ENCODE measurements at places on chromosomes 1 and 21. TPM values are rescaled to one million over a fixed set of nuclear protein-coding genes. Genes with fewer than 3 reads are reported as not detected.

DNA sequence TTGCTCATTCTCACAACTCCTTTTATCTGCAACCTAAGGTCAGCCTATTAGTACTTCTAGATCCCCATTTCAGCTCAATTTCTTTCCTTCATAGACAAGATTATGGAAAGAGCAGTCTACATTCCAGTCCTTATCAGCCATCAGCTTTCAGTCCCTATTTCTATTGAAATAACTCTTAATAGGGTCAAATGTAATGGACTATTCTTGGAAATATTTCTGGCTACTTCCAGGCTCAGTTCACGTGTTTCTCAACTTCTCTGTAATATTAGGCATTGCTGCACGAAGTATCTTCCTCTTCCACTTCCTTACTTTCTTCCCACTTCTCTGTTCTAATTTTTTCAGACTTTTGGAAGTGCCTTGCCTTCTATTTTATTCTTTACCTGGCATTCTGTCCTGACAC is 232.9 kb upstream of the USP25 start:
- DNase-seq: no peak

DNA sequence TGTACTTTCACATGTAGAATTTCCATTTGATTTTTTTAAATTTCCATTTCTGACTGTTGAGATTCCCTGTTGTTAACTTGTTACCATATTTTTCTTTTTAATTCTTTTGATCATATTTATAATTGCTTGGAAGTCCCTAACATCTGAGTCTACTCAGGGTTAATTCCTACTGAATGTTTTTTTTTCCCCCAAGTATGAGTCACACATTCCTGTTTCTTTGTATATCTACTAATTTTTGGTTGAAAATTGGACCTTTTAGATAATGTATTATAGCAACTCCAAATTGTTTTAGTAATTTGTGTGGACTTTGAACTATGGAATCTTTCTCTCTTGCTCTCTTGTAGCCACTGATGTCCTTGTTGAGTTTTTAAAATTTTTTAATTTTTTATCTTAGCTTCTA is 54.6 kb downstream of the STXBP3 start:
- no peak for DNase-seq

GRCh38 chr1:46616277-46617107 is at the start of gene MOB3C:
Gene MOB3C (minus strand): TSS chr1:46616811. CDS start chr1:46613321, 3,490 bp downstream.
- DNase-seq: peak; percentile 82

DNA sequence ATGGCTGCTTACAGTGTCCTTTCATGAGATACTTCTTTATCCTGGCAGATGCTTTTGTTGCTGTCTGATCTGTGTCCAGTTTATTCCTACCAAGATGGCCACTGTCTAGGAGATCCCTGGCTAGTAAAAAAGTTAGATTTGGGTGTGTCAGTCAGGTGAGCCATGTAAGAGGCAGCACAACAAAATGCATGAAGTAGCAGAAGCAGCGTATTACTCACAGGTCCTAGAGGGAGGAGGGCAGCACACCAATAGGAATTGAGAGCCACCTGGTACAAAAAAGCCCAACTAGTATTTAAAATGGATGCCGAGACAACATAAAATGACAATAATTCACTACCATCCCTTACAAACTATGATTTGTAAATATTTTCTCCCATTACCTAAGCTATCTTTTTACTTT is 22.8 kb upstream of the ZNF697 start:
- no peak for DNase-seq

DNA sequence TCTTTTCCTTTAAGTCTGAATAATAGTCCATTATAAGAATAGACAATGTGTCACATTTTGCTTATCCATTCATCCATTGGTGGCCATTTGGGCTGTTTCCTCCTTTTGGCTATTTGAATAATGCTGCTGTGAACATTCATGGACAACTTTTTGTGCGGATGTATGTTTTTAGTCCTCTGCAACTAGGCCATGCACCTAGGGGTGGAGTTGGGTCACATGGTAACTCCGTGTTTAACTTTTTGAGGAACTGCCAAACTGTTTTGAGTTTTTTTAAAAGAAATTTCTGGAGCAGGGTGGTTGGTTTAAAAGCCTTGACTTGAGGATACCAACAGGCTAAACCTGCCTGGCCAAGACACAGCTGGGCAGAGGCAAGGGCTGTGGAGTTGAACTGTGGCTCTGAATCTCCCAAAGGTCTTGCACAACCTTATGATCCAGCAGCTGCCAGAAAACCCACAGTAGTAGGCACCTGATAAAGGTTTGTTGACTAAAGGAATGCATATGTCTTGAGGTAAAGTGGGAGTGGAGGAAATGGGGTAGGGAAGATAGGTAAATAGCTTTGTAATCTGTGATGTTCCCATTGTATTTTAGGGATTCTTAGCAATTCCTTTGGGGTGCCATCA is 5.6 kb upstream of the RPTN start:
- no peak for DNase-seq

DNA sequence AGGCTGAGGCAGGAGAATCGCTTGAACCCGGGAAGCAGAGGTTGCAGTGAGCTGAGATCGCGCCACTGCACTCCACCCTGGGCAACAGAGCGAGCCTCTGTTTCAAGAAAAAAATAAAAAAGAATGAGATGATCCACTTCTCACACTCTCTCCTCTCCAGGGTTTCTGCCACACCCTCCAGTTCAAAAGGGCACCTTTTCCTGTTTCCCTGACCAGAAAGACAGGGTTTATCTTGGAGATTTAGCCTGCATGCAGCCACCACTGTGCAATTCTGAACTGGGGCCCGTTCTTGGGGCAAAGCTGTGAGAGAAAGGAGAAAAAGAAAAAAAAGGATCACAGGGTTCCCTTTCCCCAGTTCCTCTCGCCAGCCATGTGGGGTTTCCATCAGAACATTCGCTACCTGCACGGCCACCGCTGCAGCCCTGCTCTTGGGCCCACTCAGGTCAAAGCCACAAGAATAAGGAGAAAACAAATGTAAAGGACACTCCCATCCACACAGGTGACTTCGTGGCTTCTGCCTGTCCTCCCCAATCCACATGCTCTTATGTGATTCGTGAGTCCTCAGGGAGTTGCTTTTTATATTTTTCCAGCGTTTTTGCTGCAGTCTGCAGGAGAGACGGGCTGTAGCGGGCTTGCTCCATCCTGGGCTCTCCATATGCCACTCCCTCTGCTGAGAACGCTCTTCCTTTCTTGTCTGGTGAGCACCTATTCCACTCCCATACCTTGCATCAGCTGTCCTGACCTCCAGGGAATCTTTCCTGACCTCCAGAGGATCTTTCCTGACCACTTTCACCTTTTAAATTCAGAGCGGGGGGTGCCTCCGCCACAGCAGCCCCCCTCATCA is 26.4 kb downstream of the GNG4 start:
- DNase-seq: no peak

- DNase-seq: no peak
Observed at GRCh38 chr21:39852021-39852721, 15.1 kb upstream of the PCP4 start.

- no peak for DNase-seq
Observed at GRCh38 chr1:188599313-188599712, 1770.6 kb downstream of the PLA2G4A start.

DNA sequence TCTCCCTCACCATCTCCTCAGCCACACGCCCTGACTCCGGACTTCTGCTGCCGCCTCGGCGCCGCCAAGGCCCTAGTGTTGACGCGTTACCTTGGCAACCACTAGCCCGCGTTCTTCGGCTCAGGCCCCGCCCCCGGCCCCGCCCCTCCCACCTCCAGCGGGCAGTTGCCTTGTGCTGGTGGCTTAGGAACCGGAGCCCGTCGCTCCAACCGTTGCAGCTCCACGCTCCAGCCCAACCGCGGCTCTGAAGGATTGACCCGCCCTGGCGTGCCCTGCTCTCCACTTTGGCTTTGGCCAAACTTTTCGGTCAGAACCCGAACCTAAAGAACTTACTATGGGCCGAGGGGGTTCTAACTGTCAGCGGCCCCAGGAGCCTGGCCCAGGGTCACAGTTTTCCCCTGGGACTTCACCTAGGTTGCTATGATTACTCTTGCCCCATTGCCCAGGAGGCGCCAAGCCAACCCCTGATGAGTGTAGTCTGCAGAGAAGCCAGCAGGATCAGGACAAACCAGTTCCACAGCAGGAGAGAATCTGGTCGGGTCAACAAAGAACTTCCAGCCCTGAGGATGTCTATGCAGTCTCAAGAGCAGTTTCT is at the start of gene CFAP45:
CFAP45 (minus strand) TSS at position 80 of the 595 bp plus-strand sequence; CDS start at position 13, 67 bp downstream.
- DNase-seq: peak; percentile 81

DNA sequence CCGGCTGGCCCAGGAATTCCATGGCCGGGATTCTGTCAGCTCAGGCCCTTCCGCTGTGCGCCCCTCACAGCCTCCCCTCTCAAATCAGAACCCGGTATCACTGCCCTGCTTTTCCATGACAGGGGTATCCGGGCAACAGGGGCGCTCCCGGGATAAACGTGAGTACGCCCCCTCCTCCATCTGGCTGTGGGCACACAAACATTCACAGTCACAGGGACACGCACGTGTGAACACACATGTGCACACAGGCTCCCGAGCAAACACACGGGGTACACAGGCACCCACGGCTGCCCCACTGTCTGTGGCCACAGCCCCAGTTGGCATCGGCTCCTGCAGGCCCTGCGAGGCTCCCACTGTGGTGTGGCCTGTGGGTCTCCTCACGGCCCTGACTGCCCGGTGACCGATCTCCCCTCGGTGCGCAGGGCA is 16.7 kb downstream of the COL6A1 start:
- no peak for DNase-seq

GRCh38 chr1:87210151-87210550 is 118.5 kb upstream of the LMO4 start:
- no peak for DNase-seq

DNA sequence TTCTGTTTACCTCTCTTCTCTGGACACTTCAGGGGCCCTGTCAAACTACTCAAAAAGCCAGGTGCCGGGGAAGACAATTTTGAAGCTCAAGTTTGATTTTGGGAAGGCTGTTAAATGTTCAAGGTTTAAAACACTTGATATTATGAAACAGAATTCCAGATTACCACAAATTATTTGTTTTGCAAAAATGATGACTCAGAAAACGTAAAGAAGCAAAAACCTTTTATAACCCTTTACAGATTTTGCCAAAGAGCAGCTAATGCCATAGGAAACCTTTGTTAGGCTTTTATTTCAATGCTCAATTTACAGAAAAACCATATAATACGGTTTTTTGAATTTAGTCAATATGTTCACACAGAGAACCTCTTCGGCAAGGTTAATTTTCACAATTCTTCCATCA is 593.4 kb upstream of the ZP4 start:
- DNase-seq: no peak

- DNase-seq: peak; percentile 10
Observed at GRCh38 chr1:153698020-153698922, 19.8 kb downstream of the NPR1 start.

DNA sequence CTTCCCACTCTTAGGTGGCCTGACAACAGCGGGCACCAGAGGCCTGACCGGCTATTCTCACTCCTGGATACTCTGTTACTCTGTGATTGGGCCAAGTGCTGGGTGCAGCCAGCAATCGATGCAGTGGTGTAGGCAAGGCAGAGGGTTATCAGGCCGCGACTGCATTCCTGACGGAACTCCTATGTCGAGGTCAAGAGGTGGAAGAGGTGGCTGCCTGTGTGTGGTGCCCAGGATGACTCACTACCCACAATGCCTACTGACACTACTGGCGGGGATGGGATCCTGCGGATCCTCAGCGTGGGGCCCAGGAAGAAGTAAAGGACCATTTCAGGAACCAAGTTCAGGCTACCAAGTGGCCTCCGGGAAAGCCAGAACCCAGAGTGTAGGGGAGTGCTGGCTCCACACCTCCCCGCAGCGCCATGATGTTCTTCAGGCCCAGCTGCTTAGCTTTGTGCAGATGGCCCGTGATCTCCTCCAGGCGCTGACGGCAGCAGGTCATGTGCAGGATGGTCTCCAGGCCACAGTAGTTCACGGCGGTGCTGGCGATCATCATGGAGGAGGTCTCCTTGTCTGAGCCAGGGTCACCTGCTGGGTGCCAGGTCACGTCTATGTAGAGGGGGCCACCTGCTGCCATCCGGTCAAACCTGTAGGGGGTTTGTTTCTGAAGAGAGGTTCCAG is 4.9 kb downstream of the MTHFR start:
- DNase-seq: no peak

- DNase-seq: peak; percentile 45
Observed at GRCh38 chr1:85244271-85245061, 15.0 kb downstream of the C1orf52 start.

DNA sequence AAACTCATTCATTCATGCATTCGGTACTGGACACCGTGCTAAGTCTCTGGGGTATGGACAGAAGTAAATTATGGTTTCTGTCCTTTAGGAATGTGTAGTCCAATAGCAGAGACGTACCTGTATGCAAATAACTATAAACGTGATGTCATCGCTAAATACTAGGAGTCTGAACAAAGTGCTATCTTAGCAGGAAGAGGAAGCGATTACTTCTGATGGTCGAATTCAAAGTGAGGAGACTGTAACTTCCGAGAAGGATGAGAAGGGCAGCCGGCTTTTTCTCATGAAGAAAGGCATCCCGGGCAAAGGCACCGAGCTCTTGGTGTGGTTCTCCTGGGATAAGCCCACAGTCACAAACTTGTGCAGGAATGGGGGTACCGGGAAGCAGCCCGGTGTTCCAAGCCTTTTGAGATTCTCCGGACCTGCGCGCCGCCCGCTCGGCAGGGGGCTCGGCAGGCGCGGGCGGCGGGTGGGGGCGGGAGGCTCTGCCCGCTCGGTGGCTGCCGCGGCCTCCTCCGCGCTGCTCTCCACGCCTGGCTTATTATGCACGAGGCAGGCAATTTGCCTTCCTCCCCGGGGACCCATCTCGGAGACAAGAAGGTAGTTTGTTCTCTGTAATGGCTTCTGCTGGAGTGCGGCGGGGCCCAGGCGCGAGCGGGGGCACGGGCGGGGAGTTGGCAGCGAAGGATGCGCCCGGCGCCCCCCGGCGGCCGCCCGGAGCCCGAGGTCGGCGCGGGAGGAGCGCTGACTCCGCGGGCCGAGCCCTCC is 67.5 kb upstream of the CD1D start:
- DNase-seq: peak; percentile 42

- no peak for DNase-seq
Observed at GRCh38 chr1:1178794-1179331, 5.2 kb downstream of the TTLL10 start.

Gene CLDN19
- total RNA-seq: not detected

Gene ATP6V1G3
- 0.25 TPM for total RNA-seq

Gene MAB21L3
- not detected for total RNA-seq

Gene RHOU
- total RNA-seq: 18.9 TPM

Gene SPATA17
- under 0.01 TPM for total RNA-seq

Gene MARCKSL1
- 217 TPM for total RNA-seq

Gene NRIP1
- 35.6 TPM for total RNA-seq

Gene SMPDL3B
- 0.26 TPM for total RNA-seq

Gene IFI44
- total RNA-seq: 14.0 TPM
